ENCODE measurements at places on chromosomes 11 and 22. TPM values are rescaled to one million over a fixed set of nuclear protein-coding genes. Genes with fewer than 3 reads are reported as not detected.

GRCh38 chr11:7381937-7382336 lies 103.4 kb upstream of the OLFML1 start:
- H3K4me3 ChIP-seq = no peak overlapping the region
- no peaks in the 10 kb centered on the region for H3K4me1 ChIP-seq
- H3K36me3 ChIP-seq = no peaks in the 10 kb centered on the region
- H3K27me3 ChIP-seq = no peaks in the 10 kb centered on the region

DNA sequence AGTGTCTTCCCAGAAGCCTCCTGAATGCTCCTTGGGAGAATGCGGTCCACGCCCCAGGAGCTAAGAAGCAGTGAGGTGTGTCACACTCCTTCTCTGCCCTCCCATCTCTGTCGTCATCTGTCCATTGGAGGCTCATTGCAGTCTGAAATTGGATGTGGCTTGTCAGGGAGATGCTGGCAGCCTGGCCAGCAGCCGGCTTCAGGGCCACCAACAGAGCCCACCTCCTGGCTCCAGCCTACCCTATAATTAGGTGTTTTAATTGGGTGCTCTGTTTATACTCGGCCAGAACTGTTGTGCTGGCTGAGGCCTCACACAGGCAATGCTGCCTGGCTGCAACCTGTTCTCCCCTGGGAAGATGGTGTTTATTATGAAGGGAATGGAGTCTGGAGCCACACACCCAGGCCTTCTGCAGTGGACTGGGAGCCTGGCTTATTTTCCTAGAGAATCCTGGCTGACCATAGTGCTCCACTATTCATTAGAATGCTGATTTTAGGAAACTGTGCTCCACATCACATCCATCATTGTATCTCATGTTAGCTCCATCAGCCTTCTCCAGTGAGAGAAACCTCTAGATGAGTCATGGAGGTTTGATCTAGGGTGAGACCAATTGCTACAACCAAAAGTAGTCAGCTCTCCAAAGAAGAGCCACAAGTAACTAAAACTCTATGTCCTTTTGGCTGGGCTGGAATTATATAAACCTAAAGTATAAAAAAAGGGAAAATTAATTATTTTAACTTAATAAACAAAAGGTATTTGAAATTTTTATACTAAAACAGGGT lies 86.8 kb upstream of the CRTAM start:
- H3K27me3 ChIP-seq = no peaks in the 10 kb centered on the region
- H3K4me1 ChIP-seq = peaks cover 69% of the 10 kb centered on the region
- no peak for DNase-seq
- H3K27ac ChIP-seq = no peak overlapping the region
- no peaks in the 10 kb centered on the region for H3K36me3 ChIP-seq
- H3K4me3 ChIP-seq = no peak overlapping the region

DNA sequence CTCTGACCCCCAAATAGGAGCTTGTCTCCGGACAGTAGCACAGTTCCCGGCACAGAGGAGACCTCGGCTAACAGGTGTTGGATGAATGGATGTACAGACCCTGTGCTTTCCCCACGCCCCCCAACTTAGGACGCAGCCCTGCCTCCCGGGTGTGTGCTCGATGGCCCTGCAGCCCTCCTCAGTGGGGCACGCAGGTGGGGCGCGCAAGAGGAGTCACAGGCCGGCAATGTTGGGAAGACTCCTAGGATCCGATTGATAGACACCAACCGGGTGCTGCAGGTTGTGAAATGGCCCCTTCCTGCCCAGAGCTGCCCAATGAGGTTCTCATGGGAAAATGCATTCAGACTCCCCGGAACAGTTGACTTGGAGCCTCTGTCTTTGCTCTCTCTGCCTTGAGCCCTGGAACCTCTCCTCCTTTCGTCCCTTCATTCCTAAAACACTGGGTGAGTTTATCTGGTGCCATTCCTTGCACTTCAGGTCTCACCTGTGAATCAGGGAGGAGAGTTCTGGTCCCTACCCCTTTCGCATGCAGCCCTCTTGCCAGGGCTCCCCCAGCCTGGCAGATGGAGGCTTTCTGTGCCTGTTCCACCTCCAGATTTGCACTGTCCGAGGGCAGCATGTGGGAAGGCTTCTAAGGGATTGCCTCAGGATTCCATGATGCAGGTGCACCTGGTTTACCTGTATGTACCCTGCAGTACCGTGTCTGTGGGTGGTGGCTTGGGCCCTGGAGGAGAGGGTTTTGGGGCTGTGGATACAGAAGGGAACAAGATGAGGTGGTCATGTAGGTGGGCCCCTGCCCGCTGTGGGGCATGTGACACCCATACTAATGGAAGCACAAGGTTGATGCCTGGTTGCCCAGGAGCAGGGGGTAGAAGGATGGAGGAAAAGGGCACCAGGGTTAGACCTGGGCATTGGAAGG lies 1.2 kb downstream of the MICALL1 start:
- no peaks in the 10 kb centered on the region for H3K36me3 ChIP-seq
- H3K4me3 ChIP-seq = peak overlapping the region; percentile 83
- no peaks in the 10 kb centered on the region for H3K27me3 ChIP-seq
- no peak for DNase-seq

HPX gene
- total RNA-seq = not detected

GRCh38 chr22:42997582-42998090 lies 17.3 kb downstream of the PACSIN2 start:
- no peak for DNase-seq
- H3K4me1 ChIP-seq = peaks cover 25% of the 10 kb centered on the region

- H3K4me1 ChIP-seq = peaks cover 4% of the 10 kb centered on the region
- no peaks in the 10 kb centered on the region for H3K27me3 ChIP-seq
- H3K27ac ChIP-seq = no peak overlapping the region
- no peak overlapping the region for H3K4me3 ChIP-seq
- DNase-seq = no peak
Observed at GRCh38 chr11:77071671-77072605, 5.2 kb downstream of the CAPN5 start.

DNA sequence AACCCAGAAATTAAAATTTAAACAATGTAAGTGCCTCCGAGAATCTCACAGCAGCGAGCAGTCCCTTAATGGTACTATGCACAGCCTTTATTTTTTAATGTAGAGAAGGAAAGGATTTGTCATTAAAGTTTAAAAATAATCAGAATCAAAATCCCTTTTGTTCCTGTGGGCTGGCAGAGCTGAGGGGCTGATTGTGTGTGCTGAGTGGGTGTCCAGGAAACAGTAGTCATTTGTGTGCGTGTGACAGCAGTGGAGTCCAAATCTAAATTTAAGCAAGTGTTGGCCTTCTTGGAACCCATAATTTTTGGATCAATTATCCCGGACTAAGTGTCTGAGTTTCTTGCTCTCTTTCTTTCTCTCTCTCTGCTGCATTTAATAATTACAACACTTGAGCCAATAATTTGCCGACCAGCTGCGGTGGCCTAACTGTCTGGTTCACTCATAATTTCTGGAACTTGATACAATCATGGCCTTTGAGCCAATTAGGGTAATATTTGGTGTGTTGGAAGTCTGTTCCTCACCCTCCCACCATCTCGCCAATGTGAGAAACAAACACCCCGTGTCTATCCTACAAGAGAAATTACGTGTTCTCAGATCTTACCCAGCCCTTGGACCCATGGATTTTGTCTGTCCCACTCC lies 528.0 kb downstream of the SOX6 start:
- DNase-seq = no peak
- no peaks in the 10 kb centered on the region for H3K36me3 ChIP-seq
- no peaks in the 10 kb centered on the region for H3K4me1 ChIP-seq
- no peak overlapping the region for H3K4me3 ChIP-seq
- H3K27me3 ChIP-seq = no peaks in the 10 kb centered on the region
- H3K27ac ChIP-seq = no peak overlapping the region

LRRC56 gene
- 4.6 TPM for total RNA-seq

DNA sequence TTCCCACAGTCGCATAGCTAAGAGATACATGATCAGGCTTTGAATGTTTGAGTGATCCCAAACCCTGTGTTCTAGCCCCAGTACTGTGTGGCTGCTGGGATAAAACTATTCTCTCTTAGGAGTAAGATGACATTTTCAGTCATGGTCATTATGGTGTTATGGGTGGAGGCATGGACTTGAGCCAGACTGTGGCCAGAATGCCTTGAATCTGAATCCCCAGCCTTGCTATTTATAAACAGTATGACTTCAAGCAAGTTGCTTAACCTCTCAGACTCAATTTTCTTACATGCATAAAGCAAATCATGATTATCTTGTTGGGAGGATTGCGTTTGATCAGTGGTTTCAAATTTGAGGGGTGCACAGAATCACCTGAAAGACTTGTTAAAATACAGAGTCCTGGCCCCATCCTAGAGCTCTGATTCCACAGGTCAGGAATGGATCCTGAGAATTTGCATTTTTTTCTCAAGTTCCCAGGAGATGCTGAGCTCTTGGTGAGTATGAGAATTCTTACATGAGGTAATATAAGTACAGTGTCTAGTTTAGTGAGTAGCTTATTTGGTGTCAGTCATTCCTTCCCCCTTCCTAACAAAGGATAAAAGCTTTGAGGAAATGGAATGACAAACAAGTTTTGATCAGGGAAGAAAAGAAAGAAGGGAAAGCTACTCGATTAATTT lies 571.7 kb downstream of the METTL15 start:
- no peaks in the 10 kb centered on the region for H3K4me1 ChIP-seq
- no peaks in the 10 kb centered on the region for H3K36me3 ChIP-seq
- no peak overlapping the region for H3K4me3 ChIP-seq
- no peaks in the 10 kb centered on the region for H3K27me3 ChIP-seq

PGM2L1 gene
- total RNA-seq = not detected

- H3K27me3 ChIP-seq = no peaks in the 10 kb centered on the region
- H3K27ac ChIP-seq = no peak overlapping the region
- no peak overlapping the region for H3K4me3 ChIP-seq
- no peaks in the 10 kb centered on the region for H3K4me1 ChIP-seq
Observed at GRCh38 chr11:85301895-85302678, 325.1 kb downstream of the DLG2 start.

GRCh38 chr11:133832991-133833897 lies 12.1 kb downstream of the SPATA19 start:
- peak; percentile 34 for DNase-seq
- H3K27ac ChIP-seq = no peak overlapping the region
- no peaks in the 10 kb centered on the region for H3K4me1 ChIP-seq
- no peak overlapping the region for H3K4me3 ChIP-seq
- no peaks in the 10 kb centered on the region for H3K27me3 ChIP-seq
- no peaks in the 10 kb centered on the region for H3K36me3 ChIP-seq

GRCh38 chr11:90844041-90844440 lies 621.2 kb upstream of the CHORDC1 start:
- H3K36me3 ChIP-seq = no peaks in the 10 kb centered on the region
- H3K4me3 ChIP-seq = no peak overlapping the region
- DNase-seq = no peak

CDC42EP1 gene
- not detected for total RNA-seq

GRCh38 chr22:40022536-40023240 lies 27.9 kb downstream of the FAM83F start:
- no peak overlapping the region for H3K4me3 ChIP-seq
- no peak for DNase-seq
- H3K27me3 ChIP-seq = no peaks in the 10 kb centered on the region
- H3K27ac ChIP-seq = no peak overlapping the region
- peaks cover 41% of the 10 kb centered on the region for H3K4me1 ChIP-seq
- H3K36me3 ChIP-seq = no peaks in the 10 kb centered on the region

DNA sequence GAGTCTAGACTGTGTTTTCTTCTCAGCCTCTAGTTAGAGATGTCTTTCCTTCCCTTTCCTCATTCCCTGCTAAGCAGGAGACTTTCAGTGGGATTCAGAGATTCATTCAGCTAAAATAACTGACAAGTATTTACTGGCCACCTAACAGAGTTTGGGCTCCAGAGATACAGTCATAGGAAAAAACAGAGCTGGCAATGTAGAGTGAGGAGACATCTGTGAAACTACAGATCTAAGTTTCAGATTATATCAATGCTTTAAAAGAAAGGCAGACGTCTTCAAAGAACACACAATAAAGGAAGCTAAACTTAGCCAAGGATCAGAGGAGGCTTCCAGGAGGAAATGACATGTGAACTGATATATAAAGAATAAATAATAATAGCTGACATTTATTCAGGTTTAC lies 355.6 kb upstream of the DDI1 start:
- peaks cover 19% of the 10 kb centered on the region for H3K4me1 ChIP-seq
- DNase-seq = no peak
- no peak overlapping the region for H3K4me3 ChIP-seq
- no peaks in the 10 kb centered on the region for H3K27me3 ChIP-seq

GRCh38 chr11:73983741-73984538 lies 1.3 kb upstream of the UCP2 start:
- no peaks in the 10 kb centered on the region for H3K27me3 ChIP-seq
- peak overlapping the region; percentile 96 for H3K27ac ChIP-seq
- peaks cover 53% of the 10 kb centered on the region for H3K4me1 ChIP-seq
- peak overlapping the region; percentile 80 for H3K4me3 ChIP-seq
- H3K36me3 ChIP-seq = peaks cover 25% of the 10 kb centered on the region

MS4A3 gene
- not detected for total RNA-seq

GRCh38 chr11:68812526-68812925 lies 29.2 kb downstream of the CPT1A start:
- peaks cover 25% of the 10 kb centered on the region for H3K4me1 ChIP-seq
- H3K36me3 ChIP-seq = no peaks in the 10 kb centered on the region
- H3K4me3 ChIP-seq = no peak overlapping the region
- H3K27me3 ChIP-seq = no peaks in the 10 kb centered on the region
- no peak overlapping the region for H3K27ac ChIP-seq
- no peak for DNase-seq

- no peak for DNase-seq
- no peaks in the 10 kb centered on the region for H3K4me1 ChIP-seq
- no peak overlapping the region for H3K4me3 ChIP-seq
- H3K27me3 ChIP-seq = no peaks in the 10 kb centered on the region
- no peak overlapping the region for H3K27ac ChIP-seq
Observed at GRCh38 chr11:1285316-1285744, 24.1 kb downstream of the TOLLIP start.

DNA sequence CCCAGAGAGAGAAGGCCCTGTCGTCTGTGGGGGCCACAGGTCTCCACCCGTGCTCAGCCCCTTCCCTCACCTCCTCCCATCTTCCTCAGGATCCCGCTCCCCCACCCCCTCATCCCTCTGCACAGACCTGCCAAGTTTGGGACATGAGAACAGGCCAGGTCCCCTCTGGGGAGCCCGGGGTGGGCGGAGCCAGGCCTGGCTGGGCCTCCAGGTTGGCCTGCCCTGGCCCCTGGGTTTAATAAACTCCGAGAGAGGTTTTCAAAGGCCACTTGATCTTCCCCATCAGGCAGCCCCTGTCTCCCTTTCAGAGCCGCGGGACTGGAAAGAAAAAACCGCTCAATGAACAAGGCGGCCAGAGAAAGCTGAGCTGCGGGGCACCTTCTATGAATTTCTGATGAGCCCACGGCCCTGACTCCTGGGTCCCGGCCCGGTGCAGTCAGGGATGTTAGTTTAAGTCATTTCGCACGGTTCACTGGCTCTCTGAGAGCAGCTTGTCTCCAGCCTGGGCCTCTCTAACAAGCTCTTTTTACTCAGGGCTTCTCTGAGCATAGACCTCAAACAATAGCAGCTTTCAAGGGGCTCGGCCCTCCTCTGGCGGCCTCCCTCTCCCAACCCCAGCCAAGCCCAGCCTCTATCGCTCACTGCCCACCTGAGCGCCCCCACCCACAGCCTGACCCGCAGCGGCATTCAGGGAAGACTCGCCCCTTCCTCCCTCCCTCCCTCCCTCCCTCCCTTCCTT lies 64.8 kb downstream of the RPUSD4 start:
- peaks cover 5% of the 10 kb centered on the region for H3K4me1 ChIP-seq
- no peak overlapping the region for H3K4me3 ChIP-seq
